SIG-M5 (cell line): ENCODE measurements at places on chromosomes 3 and 15.

GRCh38 chr3:52222319-52223221 is 2.9 kb downstream of the TLR9 start:
- DNase-seq: no peak

GRCh38 chr3:66609660-66610561 is 109.1 kb upstream of the LRIG1 start:
- no peak for DNase-seq

- DNase-seq: no peak
Measured at GRCh38 chr15:35362195-35362829, 183.7 kb downstream of the DPH6 start.

DNA sequence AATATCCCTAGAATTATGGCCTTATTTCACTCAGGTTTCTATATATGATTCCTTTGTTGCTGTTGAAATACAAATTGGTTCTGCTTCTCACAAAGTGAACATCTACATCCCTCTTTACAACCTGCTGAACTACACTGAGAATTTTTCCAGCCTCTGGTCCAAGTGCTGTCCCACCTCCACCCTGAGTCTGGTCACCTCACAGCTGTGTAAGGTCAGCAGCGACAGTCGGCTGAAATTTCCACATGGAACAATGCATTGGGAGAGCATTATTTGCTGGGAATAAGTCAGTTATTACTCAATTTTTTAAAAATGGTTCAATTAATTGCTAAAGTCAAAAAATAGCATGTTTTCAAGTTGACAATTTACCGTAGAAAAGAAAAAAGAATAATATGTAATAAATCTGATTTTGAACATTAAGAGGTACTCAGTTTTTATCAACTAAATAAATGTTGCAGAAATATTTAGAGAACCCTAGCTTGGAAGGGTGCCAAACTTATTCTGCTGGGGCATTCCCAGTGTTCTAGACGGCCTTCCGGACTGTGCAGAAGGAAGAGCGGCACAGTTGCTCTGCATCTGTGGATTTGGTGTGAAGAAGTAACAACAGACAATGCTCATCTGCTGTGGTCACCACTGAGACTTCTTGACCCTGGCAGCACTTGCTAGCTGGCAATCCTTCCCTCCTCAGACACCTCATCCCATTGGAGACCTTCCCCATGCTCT is 1.8 kb downstream of the HCLS1 start:
- DNase-seq: no peak

GRCh38 chr3:177724020-177724638 is 526.8 kb upstream of the TBL1XR1 start:
- DNase-seq: no peak

DNA sequence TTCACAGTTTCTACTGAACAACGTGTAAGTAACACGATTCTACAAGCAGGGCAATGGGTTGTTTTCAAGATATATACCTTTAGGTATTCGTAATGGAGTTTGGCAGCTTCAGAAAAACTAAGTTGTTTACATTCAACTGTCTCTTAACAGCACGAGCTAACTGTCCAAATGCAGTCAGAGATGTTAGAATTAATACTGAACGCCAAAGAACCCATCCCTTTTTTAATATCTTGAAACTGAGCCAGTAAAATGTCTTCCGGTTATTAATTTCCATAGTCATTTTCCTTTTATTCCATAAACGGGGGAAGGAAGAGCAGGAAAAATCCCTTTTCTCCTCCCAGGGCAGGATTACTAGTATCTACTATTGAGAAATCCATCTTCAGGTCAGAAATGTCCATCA is 129.0 kb upstream of the THBS1 start:
- DNase-seq: no peak

DNA sequence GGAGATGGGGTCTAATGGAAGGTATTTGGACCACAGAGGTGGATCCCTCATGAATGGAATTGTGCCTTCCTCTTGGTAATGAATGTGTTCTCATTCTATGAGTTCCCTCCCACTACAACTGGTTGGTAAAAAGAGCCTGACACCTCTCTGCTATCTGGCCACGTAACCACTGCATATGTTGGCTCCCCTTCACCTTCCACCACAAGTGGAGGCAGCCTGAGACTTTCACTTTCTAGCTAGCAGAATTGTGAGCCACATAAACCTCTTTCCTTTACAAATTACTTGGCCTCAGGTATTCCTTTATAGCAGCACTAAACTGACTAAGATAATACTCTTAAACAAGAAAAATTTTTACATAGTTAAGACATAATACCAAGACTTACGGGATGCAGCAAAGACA is 155.3 kb downstream of the NR1I2 start:
- DNase-seq: no peak

- no peak for DNase-seq
Measured at GRCh38 chr3:69823743-69824142, 84.5 kb downstream of the MITF start.

GRCh38 chr3:160180581-160181216 is 44.5 kb upstream of the C3orf80 start:
- DNase-seq: no peak

DNA sequence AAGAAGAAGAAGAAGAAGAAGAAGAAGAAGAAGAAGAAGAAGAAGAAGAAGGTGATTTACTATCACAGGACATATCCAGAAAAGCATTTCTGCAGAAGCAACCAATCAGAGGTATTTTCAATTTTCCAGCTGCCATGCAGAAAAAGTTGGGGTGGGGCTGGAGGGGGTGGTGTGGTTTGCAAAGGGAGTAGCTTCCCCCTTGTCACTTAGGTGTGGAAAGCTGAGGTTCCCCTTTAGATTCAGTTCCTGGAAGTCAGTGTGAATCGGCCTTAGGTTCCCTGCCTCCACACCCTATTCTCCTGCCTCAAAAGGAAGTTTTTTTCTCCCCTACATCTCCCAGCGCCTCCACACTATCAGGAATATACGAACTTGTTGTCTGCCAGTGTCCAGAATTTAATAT is 276.7 kb upstream of the ARRDC4 start:
- DNase-seq: no peak

DNA sequence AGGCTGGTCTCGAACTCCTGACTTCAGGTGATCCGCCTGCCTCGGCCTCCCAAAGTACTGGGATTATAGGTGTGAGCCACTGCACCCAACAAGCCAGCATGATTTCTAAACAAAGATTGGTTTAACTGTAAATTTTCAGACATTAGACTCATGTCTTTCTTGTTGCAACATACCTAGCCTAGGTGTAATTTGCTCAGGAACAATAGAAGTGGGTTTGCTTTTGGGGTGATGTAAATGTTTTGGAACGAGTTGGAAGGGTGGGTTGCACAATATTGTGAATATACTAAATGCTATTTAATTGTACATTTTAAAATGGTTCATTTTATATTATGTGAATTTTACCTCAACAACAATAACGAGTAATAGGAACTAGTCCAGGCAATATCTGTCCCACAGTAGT is 7.1 kb downstream of the CCR4 start:
- no peak for DNase-seq

DNA sequence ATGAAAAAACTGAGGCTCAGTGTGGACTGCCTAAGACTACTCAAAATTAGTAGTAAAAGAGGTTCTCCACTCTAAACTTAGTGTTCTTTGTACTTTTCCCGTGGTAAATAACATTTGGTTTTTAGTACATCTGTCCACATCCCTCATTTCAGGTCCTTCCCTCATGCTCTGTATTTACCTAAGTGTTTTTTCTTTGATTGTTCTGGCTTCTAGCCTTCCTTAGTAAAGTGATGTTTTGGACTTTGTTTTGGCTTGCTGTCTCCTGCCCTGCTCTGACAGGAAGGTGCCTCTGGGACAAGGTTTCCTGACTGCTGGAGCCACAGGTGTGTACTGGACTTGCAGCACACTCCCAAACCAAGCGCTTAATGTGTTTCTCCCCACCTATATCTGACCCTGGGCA is 29.9 kb upstream of the ALDH1A2 start:
- no peak for DNase-seq

GRCh38 chr3:177721864-177722785 is 524.8 kb upstream of the TBL1XR1 start:
- DNase-seq: no peak

DNA sequence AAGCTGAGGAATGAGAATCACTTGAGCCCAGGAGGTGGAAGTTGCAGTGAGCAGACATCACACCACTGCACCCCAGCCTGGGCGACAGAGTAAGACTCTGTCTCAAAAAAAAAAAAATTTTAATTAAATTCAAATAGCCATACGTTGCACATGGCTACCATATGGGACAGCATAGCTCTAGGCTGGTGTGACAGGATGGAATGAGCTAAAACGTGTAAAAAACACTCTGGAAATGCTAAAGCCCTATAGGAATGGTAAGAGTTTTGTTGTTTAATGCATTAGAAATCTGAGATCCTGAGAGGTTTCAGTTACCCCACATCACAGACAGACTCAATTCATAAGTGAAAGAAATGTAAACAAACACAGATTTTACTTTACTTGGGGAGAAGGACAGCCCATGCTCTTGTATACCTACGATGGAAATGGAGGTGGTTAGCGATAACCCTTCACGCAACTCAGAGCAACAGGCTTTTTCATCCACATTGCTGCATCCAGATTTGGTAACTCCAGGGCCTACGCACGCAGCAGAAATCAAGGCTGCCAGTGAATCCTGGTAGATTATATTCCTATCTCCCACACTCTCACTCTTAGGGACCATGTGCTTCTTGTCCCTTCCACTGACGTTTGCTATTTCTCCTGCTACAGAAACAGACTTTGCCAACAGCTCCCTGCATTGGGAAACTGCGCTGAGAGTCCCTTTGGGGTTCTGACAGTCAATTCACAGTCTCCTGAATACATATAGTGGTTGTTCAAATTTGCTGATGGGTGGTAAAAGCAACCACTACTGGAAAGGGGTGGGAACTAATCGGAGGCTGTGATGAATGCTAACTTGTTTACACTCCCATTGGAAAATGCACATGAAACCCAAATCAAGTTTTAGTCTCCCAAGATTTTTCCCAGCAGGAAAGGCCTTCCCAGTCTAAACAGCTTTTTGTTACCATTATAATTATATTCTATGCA is 3.1 kb downstream of the SH3BP5 start:
- DNase-seq: no peak

DNA sequence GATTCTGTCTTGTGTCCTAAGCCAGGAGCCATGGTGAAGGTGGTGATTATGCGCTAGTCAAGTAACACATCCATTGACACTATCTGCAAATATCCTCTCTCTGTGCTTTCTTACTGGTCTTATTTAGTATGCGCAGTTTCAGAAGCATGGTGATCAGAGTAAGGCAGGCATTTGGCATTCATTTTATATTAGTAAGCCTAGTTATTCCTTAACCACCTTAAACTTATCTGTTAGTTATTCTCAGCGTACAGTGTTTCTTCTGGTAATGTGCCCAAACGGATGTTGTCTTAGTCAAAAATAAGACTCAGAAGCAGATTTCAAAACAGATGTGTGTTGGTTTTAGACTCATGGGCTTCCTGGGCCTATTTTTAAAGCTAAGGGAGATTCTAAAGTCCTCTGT is 329.2 kb downstream of the GRM7 start:
- DNase-seq: no peak

- DNase-seq: no peak
Measured at GRCh38 chr3:45199837-45200648, 26.0 kb downstream of the TMEM158 start.

GRCh38 chr3:72093270-72093991 is 308.5 kb upstream of the PROK2 start:
- no peak for DNase-seq

- DNase-seq: no peak
Measured at GRCh38 chr3:14392803-14393319, 9.5 kb upstream of the SLC6A6 start.

- DNase-seq: no peak
Measured at GRCh38 chr3:194163697-194164096, 27.7 kb downstream of the HES1 start.

DNA sequence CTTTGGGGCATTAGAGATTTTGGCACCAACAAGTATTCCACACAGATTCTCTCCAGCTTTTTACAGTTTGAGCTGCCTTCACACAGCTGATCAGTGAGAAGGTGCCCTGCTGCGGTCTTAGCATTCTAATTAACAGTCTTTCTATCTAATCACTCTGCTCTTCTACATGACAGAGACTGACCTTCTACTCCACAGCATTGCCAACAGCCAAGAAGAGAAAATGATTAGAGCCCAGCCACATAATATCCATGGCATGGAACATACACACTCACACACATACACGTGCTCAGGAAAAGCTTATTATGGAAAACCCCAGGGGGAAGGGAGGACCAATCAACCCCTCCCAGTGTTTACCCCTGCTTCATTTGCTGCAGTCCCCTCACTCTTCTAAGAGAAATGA is 76.1 kb upstream of the PPP2R3A start:
- no peak for DNase-seq

DNA sequence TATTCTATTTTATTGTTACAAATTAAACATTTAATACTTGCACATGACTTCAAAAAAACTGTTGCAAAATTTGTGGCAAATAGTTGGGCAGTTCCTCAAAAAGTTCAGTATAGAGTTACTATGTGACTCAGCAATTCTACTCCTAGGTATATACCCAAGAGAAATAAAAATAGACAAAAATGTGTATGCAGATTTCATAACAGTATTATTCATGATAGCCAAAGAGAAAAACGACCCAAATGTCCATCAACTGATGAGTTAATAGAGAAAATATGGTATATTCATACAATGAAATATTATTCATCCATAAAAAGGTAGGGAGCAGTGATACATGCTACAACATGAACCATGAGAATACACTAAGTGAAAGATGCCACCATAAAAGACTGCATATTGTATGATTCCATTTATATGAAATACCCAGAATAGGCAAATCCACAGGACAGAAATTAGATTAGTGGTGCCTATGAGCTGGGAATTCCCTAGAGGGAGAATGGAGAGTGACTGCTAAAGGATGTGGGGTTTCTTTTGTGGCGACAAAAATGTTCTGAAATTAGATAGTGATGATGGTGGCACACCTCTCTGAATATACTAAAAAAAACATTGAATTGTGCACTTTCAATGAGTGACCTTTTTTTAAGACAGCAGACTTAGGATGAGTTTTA is 31.6 kb upstream of the CLASP2 start:
- DNase-seq: peak; percentile 86

DNA sequence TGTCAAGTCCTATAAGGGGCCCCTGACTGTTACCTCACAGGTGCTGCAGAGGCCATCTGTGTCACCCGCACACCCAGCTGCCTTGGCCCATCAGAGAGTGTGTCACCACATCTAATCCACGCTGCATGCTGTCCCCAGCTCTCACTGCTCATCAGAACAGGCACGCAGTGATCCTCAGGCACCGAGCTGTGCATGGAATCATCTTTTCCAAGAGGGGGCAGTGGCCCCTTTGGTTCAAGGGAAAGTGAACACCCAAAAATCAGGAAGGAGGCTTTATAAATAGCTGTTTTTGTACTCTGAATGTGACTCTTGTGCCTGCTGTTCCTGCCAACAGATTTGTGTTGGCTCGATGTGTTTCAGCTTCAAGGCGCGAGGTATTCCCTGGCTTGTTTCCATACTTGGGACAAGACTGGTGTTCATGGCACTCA is 110.3 kb upstream of the ETV5 start:
- DNase-seq: no peak
